ENCODE measurements at places on chromosomes 6 and 20.

DNA sequence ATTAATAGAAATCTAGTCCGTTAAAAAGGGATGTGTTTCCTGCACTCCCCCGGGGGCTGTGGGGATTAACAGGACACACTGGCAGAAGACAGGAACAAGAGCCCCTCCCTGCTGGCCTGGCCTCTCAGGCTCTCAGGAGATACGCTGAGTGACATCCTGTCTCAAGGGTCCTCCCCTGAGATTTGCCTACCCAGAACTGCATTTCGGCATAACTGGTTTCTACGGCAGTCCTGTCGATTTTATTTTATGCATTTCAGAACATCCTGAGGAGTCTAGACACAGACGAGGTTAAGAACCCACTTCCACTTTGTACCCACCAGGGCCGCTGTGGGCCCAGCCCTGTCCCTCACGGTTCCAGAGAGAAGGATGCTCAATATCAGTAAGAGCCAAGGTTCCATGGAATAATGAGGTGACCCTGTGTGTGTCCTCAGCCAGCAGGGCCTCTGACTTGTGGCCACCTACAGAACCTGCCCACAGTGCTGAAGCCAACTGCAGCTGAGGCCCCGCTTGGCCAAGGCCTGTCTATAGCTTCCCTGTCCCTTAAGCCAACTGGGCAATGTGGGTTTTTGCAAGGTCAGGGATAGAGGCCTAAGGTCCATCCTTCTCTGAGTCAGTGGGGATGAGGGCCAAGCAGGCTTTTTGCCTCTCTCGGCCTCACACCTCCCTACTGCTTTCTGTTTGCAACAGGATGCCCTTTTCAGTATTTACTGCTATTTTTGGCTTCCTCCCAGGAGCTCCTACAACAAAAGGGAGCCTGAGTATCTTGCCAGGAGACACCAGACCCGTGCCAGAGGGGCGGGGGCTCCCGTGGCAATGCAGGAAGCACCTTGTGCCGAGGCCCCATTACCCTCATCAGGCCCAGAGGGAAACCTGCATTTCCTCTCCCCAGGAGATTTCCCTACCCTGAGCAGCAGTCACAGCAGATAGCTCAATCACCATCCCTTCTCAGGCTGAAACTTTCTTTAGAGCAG, 14.7 kb downstream of the UQCC2 start:
- DNase-seq, result peak; percentile 61

- peak; percentile 95 for DNase-seq
Observed at GRCh38 chr6:160088069-160088783, 33.4 kb upstream of the SLC22A1 start.

GRCh38 chr20:57625181-57625958, 5.1 kb upstream of the ZBP1 start:
- no peak for DNase-seq

GRCh38 chr20:35387334-35387733, 24.4 kb downstream of the UQCC1 start:
- peak; percentile 47 for DNase-seq

GRCh38 chr20:2305029-2305428, 9.2 kb downstream of the TGM3 start:
- DNase-seq, result no peak

DNA sequence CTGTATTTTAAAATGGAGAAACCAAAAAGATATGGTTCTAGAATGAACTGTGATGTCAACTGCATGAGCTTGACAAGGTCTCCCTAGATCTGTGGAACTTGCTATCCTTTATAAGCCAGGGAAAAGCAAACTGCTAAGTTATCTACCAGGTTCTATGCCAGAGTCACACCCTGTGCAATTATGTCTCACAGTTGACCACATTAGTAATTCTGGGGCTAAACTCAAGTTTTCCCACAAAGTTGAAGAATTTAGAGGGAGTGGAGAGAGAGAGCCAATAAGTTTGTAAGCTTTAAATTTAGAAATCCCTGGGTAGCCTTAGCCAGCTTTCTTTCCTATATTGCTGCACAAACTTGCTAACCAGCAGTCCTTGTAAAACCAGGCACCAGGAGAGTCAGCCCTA, 407.0 kb upstream of the SASH1 start:
- peak; percentile 27 for DNase-seq

GRCh38 chr6:3654436-3654835, 97.1 kb downstream of the PXDC1 start:
- no peak for DNase-seq

DNA sequence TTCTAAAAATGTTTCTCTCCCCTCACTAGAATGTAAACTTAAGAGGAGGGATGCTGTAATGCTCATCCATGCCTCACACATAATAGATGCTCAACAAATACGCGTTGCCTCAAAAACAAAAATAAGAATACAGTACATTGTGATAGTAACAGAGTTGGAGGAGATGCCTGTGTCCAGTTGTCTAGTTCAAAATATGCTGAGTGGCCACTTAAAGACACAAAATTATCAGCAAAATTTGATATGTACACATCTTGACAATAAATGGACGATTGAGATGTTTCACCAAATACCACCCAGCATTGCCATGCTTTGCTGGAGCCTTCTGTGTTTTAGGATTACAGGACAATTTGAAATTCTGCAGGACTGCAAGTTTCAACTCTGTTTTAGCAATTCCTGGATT, 7.6 kb upstream of the EXOC2 start:
- no peak for DNase-seq

GRCh38 chr6:130780122-130780521, 47.1 kb upstream of the SMLR1 start:
- DNase-seq, result no peak

GRCh38 chr6:147654103-147654845, 145.8 kb downstream of the SAMD5 start:
- peak; percentile 56 for DNase-seq

- no peak for DNase-seq
Observed at GRCh38 chr6:107624050-107624449, 134.1 kb downstream of the SOBP start.

- DNase-seq, result no peak
Observed at GRCh38 chr20:59482351-59483187, 121.8 kb upstream of the PHACTR3 start.

- peak; percentile 77 for DNase-seq
Observed at GRCh38 chr6:111628142-111628850, 22.6 kb upstream of the TRAF3IP2 start.

- peak; percentile 76 for DNase-seq
Observed at GRCh38 chr6:28269492-28269891, 2.5 kb downstream of the ZSCAN26 start.

GRCh38 chr6:76516924-76517323, 444.5 kb upstream of the IMPG1 start:
- no peak for DNase-seq

- peak; percentile 58 for DNase-seq
Observed at GRCh38 chr6:127554435-127555006, 22.5 kb upstream of the C6orf58 start.
